COLO829 (cell line): ENCODE measurements at places on chromosomes 1 and 21.
A peak's percentile ranks its signal among the peaks of the same experiment; 100 is the strongest.

DNA sequence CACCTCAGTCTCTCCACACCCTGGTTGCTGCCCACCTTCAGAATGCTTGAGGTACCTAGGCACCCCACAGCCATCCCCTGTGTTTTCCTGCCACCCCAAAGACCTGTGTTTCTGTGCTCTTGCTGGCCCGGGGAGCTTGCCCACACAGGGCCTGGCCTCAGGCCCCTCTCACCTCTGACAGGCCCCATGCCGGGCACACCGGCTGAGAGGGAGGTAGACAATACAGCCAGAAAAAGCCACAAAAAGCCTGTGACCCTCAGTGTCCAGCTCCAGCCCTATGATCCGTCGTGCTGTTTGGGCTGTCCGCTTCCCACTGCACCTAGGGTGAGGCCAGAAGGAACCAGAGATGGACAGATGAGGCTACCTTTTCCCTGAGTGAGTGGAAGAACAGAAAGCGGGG is 11.4 kb downstream of the SEMA6C start:
- no peak for DNase-seq

DNA sequence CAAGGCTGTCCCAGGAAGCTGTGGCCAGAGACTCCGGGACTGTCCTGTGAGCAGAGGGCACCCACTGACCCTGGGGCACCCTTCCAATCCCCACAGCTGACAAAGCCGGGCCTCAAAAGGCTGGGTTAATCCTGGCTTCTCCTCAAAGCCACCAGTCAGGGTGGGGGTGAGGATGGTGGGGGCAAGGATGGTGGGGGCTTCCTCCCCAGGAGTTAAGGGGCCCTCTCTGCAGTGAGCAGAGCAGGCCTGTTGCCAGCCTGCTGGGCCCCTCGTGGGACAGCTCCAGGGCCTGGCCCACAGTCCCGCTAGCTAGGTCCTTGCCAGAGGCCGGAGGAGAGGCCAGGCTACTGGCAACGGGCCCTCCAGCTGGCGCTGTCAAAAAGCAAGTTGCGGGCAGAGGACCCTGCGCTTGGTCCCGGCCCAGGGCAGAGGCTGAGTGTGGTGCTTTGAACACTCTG is 37.9 kb upstream of the CCDC27 start:
- DNase-seq = no peak

DNA sequence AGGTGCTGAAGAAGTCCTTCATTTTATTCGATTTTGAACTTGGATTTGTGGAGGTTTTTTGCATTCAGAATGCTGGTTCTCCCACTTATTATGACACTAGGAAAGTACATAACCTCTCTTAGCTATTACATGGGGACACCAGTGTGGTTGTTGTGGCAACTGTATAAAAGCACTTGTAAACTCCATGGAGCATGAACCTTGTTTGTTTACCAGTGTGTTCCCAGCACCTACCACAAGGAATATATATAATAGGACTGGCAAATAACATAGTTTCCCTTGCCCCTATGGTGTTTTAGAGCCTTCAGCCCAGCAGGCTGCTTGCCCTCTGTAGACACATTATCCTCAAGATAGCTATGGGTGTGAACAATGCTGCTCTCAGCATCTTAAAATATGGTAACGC is 43.1 kb downstream of the RASSF5 start:
- no peak for DNase-seq

DNA sequence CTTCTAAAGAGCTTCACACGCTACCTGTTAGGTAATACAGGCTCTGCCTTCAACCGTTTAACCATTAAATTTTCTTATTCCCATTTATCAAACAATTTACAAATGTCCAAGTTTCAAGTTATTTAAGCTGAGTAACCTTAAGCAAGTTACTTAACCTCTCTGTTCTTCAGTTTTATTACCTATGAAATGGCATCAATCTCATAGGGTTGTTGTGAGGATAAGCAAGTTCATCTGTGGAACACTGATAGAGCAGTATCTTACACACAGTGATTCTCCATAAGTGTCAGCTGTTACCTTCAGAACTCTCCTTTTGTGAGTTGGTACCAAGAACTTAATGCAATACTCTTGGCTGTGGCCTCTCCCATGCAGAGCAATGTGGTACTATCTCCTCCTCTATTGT is 40.0 kb downstream of the GRIK3 start:
- DNase-seq = no peak

DNA sequence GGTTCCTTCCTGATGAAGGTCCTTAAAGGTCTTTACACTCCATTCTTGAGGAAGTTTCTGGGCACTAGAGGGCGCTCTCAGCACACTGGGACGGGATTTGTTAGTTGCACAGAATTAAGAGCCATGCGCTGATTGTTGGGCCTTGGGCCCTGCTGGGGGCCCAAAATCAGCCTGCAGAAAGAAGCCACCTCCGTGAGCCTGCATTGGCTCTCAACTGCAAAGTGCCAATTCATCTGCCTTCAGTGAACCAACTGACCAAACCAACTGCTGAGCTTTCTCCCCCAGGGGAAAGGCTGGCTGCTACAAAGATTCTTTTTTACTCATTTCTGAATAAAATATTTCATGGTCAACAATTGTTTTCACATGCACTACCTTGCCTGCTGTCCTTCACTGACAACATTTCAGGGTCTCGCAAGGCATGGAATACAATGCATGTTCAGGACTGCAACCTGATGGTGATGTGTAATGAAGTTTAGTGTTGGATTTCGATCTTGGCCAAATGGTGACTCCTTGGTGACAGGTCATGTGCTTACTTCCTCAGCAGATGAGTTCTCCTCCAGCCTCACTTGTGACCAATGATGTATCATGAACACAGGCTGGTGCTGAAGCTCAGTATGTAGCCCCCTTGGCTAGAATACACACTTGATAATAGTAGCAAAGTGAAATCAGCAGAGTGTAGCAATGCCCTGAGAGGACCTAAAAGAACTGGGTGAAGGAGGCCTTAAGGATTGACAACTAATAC is 45.7 kb upstream of the PRDX6 start:
- DNase-seq = peak; percentile 88

DNA sequence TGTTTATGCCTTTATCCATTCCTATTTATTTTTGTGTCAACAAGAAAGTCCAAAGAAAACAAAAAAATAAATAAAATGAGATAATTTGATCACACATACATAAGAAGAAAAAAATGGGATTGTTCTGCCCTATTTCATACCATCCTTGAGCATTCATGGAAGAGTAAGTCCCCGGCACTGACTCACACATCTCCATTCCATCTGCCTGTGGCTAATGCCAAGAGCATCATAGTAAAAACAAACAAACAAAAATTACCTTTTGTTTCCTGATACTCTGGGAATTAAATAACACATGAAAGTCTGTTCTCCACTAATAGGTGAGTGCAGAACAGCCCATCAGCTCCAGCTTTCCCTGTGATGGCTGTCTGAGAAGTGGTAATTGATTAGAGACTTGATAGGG is 48.1 kb upstream of the BACE2 start:
- DNase-seq = no peak

DNA sequence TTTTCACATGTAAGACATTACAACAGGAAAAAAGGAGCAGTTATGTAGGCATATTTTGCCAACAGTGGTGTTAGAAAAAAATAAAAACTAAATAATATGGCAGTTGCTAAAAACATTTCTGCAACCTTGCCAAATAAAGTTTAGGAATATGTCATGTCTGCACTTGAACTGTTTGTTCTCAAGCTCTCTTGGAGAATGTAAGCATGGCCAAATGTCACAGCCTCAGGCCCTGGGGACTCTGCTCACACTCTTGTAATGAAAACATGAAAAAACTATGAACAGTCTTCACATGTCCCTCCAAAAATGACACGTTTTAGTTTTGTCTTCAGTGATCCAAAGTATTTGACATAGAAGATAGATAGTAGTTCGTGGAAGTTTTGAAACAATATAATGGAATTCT is 753.3 kb downstream of the LTN1 start:
- no peak for DNase-seq

GRCh38 chr1:170385750-170386149 is 146.2 kb upstream of the GORAB start:
- DNase-seq = no peak

DNA sequence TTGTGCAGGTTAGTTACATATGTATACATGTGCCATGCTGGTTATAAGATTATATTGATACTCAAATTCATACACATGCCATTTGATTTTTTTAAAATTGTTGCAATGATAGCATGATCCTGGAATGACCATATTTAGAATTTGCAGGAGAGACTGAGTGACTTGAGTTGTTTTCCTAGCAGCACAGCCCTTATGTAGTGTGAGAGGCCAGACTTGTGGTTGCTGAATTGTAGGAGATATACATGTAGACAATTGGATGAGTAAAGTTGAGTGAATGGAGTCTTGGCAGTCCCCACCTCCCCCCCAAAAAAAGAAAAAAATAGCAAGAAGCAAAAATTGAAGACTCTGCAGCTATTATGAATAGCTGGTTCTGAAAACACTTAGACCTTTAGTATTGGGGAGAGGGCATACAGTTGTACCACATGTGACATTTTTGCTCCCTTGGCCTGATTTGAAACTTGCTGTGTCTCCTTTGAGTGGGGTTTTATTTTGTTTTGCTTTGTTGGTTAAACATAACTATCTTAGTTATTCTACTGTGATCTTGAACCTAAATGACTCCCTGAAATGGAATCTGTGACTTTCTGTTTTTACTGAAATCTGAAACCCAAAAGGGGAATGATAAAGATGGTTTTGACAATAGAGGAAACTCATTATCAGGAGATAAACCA is 280.3 kb downstream of the HMCN1 start:
- DNase-seq = no peak

DNA sequence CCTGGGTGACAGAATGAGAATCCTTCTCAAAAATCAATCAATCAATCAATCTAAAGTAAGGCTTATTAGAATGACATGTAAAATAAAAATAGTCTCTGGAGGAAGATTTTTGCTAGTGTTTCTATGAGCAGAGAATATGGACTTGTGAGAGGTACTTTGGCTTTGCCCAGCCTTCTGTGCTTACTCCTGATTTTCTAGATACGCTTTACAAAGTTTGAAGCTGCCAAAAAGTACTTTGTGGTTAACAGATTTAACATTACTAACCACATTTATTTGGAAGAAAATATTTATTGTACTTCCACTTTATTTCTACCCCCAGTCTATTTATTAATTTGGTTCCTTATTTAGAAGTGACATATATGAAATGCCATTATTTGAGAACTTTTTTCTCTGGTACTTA is 41.0 kb downstream of the CEP350 start:
- DNase-seq = no peak

DNA sequence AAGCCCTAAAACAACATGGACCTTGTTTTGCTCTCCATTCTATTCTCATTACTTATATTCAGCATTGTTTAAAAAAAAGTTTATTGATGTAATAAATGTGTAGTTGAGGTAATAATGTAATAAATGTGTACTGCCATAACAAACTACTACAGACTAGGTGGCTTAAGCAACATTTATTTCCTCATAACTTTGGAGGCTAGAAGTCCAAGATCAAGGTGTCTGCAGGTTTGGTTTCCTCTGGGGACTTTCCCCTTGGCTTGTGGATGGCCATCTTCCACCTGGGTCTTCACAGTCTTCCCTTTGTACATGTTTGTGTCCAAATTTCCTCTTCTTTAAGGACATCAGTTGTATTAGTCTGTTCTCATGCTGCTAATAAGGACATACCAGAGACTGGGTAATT is 93.1 kb downstream of the LMO4 start:
- DNase-seq = no peak

DNA sequence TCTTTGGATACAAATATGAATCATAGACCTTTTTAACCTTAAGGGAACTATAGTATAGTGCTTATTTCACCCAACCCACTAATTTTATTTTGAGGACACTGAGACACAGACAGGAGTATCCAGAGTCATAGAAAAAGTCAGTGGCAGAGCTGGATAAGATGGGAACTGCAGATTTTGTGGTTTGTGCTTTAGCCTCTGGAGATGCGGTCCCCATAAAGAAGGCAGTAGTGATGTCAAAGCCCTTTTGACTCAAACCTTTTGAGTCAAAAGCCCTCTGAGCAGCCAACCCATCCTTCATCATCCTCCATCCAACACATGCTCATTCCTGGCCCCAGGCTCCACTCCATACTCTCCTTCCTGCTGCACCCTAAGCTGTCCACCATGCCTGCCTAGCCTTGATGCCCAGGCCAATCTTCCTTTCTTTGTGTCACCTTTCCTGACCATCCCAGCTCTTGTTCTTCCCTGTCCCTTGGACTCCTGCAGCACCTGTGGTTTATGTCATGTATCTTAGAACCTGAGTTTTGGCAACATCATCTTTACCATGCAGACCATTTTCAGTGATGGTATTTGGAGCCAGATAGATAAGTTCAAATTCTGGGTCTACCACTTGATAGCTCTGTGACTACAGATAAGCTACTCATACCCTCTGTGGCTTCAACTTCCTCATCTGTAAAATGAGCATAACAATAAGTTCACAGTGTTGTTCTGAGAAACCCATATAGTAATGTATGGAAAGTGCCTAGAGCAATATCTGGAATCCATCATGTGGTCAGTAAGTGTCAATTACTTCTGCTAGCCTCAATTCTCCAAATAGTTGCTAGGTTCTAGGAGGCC is 20.1 kb downstream of the SLAMF1 start:
- no peak for DNase-seq
